Substantia nigra (tissue), 51 donors: ENCODE measurements at places on chromosomes 4 and X.

DNA sequence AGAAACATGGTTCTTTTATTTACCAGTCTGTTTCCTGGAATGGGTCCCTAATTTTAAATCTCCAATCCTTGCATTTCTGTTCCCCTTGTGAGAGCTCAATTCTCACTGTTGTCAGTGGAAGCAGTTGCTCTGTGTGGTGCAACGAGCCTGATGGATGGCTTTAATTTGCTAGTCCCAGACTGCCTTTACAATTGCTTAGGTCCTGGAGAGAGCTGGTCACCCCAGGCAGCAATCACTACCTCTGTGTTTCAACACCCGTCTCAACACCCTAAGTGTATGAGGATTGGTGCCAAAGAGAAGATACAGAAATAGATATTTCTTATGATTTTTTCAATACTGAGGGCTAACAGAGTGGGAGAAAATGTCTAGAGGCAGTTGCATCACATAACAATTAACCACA, 873.8 kb downstream of the GLUD2 start:
- no peak for DNase-seq

GRCh38 chr4:2866891-2867290, 23.2 kb downstream of the ADD1 start:
- DNase-seq: no peak

DNA sequence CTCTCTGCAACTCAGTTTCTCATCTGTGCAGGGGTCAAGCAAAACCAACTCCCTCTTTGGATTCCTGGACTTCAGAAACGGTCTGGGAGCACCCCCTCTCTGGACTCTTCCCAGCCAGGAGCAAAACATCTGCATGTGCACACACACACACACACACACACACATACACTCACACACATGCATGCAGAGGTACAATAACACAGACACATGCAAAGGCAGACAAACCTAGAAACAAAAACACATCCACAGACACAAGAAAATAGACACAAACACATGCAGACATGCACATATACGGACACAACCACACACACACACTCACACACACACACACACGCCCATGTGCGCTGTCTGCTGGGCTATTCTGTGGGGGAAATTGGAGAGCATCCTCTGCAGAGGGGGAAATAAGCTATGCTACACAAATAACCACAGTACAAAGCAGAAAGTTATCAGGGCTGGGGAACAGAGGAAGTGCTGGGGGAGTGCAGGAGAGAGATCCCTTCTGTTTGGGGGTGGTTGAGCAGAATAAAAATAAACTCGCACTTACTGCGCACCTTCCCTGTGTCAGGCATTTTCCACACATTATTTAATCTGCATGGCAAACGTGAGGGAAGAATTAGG, 19.9 kb downstream of the IQSEC2 start:
- no peak for DNase-seq

DNA sequence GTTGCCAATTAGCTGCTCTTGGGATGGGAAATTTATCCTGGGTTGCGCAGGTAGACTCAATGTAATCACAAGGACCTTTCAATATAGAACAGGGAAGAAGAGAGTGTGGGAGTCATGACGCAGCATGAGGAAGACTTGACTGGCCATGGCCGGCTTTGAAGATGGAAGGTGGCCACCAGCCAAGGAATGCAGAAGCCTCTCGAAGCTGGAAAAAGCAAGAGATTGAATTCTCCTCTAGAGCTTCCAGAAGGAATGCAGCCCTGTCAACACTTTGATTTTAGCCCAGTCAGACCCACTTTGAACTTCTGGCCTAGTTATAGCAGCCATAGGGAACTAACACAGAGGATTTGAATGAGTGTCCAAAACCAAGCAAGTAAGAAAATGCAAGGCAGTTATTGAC, 14.7 kb upstream of the SH3KBP1 start:
- DNase-seq: no peak

DNA sequence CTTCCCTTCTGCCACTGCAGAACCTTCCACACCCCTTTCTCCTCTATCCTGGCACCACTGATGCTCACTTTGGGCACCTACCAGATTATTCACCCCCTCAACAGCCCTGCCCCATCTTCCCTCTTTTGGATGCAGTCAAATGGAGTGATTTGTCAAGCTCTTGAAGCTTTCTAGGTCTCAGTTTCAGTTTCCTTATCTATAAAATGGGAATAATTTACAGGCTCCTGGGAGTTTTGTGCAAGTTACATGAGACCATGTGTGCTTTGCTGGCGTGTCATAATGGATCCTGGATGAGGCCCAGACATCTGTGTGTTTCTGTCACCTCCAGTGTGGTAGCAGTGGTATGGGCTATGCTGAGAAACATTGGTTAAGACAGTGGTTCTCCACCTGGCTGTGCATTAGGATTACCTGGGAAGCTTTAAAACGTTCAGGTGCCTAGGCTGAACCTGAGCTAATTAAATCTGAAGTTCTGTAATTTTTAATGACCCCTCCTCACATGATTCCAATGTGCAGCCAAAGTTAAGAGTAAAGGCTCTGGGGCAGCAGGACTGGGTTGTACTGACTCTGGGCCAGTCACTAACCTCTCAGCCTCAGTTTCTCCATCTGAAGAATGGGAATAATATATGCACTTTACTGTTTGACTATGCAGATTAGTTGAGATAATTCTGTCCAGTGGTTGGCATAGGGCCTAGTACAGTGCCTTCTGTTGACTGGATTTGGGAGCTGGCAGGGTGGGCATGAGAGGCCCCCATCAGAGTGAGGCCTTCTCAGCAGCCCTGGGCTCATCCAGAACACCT, 6.8 kb upstream of the MGST2 start:
- DNase-seq: no peak

DNA sequence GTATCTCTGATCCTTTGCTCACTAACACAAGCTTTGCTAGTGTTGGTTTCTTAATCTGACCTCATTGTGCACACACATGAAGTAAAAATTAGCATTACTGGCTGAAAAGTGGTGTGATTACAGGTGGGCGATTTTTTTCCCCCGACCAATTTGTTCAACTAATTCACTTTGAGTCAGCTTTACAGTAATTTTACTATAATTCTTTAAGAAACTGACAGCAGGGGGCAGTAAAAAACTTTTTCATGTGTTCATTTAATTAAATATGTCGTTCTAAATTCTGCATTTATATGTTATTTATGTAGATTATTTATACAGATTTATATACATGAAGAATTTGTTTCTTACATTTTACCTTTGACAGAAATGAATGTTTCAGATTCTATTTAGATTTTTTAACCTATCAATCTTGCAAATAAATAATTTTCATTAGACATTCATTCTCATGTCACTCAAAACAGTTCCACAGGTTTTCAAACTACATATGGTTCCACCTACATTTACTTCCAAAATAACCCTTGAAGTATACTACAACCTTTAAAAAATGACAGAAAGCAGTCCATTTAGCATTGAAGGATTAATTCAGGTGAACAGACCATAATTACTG, 17.5 kb downstream of the PALLD start:
- DNase-seq: no peak

DNA sequence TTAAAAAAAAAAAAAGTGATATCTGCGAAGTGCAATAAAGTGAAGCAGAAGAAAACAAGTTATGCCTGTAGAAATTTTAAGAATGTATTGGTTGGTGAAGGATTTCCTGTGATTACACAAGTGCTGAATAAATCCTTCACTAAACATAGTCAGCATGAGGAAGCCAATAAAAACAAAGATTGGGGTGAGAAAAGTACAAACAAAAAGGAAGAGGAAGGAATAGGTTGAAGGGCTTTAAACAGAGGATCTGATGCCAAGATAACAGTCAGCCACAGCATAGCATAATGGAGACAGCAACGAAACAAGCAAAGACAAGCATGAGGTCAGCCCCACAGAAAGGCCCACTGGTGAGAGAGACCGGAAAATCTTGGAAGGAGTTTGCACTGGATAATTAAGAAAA, 372.2 kb downstream of the ADAM29 start:
- no peak for DNase-seq

DNA sequence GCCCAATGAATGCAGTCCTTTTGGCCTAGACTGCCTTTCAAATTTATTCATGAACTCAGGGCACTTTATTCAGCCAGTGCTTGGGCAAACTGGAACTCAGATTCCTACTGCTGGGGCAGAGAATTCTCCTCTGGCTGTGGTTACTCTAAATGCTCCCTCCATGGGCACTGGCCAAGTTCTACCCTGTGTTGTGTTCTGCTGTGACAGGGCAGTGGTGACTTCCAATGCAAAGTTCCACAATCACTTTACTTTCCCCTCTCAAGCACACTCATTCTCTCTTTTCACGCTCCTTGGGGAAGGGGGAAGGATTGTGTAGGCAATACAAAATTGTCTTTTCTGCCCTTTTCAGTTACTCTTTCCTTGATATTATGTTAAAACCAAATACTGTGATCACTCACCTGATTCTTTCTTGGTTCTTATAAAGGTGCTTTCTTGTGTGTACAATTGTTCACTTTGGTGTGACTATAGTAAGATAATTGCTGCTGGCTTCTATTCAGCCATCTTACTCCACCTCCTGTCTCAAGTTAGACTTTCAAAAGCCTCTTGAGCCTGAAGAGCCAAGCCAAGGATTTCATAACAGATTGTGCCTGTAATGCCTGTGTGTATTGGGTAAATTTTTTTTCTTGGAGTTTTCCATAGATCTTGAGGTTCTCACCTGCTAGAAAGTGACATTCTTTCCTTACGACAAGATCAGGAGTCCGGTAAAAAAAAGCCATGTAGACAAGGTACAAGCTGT, 1078.6 kb downstream of the FAM133A start:
- no peak for DNase-seq

- DNase-seq: no peak
Measured at GRCh38 chrX:44669626-44670025, 127.0 kb upstream of the FUNDC1 start.

GRCh38 chrX:34557733-34558132, 99.4 kb downstream of the TMEM47 start:
- DNase-seq: no peak

DNA sequence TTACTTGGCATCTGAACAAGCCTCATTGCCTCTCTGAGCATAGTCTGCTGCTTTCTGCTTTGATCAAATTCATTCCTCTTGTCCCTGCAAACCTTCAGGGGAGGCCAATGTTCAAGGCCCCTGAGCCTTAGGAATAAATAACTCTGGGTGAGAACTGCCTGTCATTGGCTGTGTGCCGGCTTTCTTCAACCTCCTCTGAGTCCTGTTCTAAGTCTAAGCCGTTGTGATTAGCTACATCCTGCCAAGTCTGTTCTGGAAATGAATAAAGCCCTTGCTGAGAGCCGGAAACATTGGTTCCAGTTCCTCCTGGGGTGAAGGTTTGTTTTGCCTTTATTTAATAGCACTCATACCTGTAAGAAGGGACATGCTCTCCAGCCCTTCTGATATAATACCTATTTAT, 13.8 kb downstream of the RNF4 start:
- peak; percentile 27 for DNase-seq

DNA sequence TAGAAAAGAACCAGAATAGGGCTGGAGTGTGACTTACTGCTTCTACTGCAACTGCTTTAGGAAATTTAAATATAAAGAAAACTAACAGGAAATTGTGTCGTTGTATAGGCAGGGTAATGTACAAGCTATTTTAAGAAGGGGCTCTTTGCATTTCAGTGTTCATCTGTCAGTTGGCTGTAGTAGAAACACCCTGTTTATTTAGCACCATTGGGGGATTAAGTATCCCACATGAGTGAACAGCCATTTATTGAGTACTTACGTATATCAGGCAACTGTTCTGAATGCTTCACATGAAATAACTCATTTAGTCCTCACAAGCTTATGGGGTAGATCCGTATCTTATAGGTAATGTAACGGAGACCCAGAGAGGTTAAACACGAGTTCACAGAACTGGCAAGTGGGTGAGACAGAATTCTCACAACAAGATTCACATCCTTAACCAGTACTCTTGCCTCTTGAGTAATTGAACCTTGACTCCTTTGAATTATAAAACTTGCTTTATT, 23.9 kb downstream of the STIM2 start:
- DNase-seq: no peak

GRCh38 chr4:156538651-156539257, 432.8 kb downstream of the PDGFC start:
- DNase-seq: no peak

DNA sequence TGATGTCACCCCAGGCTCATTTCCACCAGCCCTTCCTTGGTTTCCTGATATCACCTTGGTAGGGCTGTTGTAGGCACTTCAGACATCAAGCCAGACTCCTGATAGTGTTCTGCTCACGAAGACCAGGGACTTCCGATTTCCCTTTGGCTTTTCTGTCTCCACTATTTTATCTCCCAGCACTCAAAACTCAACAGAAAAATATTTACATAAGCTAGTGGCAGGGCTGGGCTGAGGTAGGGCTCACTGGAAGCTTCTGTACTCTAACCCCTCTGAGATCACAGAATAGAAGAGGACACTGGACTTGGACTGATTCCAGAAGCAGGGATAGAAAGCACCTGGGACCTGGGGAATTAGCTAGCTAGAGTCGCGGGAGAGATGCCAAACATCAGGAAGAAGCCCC, 34.4 kb upstream of the EFNB1 start:
- DNase-seq: no peak

DNA sequence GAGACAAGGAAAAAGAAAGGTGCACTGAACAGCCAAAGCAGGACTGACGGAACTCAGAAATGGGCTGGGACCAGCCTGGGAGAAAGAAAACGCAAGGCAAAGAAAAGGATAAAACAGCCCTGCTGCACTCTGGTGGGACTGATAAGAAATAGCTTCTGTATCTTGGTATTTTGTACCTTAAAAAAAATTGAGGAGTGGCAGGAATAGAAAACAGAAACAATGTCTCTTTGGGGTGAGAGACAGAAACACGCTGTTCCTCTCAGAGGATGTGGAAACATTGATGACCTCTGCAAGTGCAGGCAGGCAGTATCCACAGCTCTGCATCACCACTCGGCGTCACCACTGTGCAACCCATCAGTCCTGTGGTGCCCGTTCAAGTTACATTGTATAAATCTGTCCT, 152.5 kb upstream of the SPRY1 start:
- DNase-seq: peak; percentile 26
